ENCODE measurements at places on chromosomes 2 and 18.

- DNase-seq = no peak
Measured at GRCh38 chr2:119240311-119241204, 16.9 kb downstream of the STEAP3 start.

DNA sequence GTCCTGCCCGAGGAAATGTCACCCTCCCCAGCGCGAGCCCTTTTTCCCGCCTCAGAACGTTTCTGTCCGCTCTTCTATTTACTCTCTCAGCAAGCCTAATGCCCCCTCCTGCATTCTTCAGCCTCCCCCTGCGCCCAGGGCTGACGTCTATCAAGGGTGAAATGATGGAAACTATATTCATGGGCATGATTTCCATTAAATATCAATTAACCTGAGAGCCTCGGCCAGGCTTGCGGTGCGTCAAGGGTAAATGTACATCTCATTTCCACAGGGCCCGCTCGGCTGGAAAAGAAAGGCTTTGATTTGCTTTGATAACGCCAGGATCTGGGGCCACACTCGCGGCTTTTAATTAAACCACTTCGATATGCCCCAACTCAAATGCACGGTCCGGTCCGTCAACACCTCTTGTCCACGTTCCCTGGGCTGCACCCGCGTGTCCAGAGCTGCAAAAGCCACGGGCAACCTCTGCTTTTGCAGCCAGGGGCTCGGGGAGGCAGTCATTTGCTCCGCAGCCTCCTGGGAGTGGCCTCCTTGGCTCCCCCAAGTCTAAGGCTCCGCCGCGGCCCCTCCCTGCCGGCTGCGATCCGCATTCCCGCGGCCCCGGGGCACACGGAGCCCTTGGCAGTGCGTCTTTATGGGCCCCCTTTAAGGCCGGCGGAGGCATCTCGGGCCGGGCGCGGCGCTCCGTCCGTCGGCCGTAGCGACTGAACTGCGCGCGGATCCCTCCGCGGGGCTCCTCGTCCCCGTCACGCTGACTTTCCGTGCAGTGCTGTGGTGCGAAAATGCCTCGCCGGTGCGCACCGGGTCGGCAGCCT, at the start of gene HOXD8:
HOXD8 (plus strand) TSS at position 724 of the 815 bp plus-strand sequence. CDS start 662 bp downstream, outside the sequence.
- no peak for DNase-seq

GRCh38 chr2:162840598-162841246, 2.2 kb upstream of the KCNH7 start:
- DNase-seq = no peak

DNA sequence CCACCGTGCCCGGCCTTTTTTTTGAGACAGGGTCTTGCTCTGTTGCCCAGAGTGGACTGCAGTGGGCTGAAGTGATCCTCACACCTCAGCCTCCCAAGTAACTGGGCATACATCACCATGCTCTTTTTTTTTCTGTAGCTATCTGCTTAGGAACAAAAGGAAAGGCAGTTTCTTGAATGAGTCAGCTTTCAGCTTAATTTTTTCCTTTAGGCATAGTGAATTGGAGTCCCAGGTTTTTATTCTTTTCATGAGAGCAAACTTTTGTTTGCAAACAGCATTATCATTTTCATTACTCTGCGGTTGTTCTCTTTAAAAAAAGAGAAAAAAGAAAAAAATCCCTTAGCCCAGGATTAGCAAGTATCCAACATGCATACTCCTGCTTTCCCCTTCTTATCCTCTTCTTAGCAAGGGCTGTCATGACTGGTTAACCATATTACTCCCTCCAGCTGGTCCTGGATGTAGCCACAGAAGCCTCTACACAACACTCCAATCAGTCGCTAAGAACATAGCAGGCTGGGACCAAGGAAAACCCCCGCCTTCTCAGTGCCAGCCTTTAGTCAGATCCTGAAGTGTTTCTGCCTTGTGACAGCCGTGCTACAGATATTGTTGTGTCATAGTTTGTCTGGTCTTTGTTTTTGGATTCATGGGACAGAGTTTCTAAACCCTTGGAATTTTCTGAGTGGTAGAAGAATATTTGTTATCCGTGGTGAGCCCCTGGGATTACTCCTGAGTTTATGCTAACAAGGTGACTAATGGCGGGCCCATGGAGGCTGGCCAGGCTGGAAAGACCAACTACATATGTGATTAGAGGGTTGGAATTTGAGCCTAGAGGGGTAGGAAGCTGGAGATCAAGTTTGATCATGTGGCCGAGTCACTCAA, 23.3 kb upstream of the ST3GAL5 start:
- DNase-seq = no peak

- DNase-seq = no peak
Measured at GRCh38 chr2:156321243-156321904, 11.1 kb downstream of the NR4A2 start.

- no peak for DNase-seq
Measured at GRCh38 chr2:201854221-201854801, 48.0 kb downstream of the CDK15 start.

GRCh38 chr2:132873738-132874137, 203.7 kb upstream of the LYPD1 start:
- no peak for DNase-seq

- no peak for DNase-seq
Measured at GRCh38 chr2:147487286-147487977, 357.4 kb upstream of the ACVR2A start.

- DNase-seq = no peak
Measured at GRCh38 chr2:83595121-83595690, 863.9 kb downstream of the SUCLG1 start.

- no peak for DNase-seq
Measured at GRCh38 chr2:63673865-63674533, 85.2 kb downstream of the MDH1 start.

DNA sequence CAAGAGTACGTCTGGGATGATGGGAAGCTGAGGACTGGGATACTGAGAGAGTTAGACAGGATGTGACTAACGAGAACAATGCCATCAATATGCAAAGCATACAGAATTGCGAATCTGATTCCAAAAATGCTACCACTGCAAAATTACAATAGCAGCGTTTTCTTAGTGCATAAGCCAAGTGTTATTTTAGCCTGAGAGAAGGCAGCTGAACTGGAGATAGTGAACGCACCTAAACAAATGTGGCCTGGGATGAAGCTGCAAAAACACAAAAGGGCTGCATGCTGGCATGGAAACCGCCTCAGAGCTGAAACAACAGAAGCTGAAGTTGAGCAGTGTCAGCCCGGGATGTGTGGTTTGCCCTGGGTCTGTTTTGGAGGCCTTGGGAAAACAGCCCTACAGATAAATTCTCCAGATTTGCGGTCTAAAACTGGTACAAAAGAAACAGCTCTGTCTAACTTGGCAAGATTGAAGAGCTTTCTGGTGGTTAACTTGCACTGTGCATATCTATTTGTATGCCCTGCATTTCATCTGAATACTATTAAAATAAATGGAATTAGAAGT, 45.5 kb downstream of the LYPD6 start:
- no peak for DNase-seq

- no peak for DNase-seq
Measured at GRCh38 chr18:23825496-23825895, 136.2 kb downstream of the LAMA3 start.

DNA sequence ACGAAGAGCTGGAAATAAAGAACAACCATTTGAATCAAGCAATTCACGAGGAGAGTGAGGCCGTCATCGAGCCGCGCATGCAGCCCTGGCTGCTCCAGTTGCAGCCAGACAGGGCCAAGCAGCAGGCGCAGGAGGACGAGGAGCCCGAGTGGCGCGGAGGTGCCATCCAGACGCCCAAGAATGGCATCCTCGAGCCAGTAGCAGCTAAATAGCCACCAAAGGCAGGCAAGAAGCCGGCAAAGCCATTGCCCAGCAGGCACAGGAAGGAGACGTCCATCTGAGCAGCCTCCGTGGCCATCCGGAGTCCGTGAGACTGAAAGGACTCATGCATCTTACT, 8.9 kb upstream of the CHST10 start:
- DNase-seq = no peak

- DNase-seq = no peak
Measured at GRCh38 chr2:159163930-159164329, 122.6 kb downstream of the WDSUB1 start.

- no peak for DNase-seq
Measured at GRCh38 chr2:24824071-24824588, 30.9 kb downstream of the CENPO start.

- DNase-seq = no peak
Measured at GRCh38 chr2:24421668-24422067, 61.3 kb upstream of the ITSN2 start.

DNA sequence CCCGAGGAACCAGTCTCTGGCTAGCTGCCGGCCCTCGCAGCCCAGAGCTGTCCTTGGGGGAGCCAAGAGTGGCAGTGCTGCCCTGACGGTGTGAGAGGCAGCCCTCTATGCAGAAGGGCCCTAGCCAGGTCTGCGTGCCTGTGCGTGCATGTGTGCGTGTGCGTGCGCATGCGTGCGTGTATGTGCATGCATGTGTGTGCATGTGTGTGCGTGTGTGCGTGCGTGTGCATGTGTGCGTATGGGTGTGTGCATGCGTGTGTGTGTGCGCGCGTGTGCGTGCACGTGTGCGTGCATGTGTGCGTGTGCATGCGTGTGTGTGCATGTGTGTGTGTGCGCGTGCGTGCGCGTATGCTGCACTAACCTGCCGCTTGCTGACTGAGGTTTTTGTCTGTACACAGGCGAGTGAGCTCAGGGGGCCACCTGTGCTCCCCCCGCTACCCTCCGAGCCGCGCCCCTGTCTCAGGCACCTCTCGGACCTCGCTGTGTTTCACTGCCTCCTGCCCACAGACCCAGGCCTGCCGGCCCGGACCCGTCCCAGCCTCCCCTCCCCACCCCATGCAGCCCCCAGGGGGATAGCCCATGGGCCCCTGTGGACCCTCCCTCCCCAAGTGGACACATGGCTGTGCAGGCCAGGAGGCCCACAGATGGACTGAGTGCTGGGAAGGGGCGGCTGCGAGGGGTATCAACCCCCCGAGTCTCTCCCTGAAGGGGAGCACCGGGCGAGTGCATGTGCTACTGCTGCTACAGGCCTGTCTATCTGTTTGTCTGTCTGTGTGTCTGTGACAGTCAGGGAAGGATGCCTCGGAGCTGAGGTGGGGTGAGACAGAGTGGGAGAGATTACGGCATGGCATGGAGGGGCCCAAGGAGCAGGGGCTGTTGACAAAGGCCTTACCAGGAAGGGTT, 31.3 kb downstream of the SPEG start:
- DNase-seq = no peak

DNA sequence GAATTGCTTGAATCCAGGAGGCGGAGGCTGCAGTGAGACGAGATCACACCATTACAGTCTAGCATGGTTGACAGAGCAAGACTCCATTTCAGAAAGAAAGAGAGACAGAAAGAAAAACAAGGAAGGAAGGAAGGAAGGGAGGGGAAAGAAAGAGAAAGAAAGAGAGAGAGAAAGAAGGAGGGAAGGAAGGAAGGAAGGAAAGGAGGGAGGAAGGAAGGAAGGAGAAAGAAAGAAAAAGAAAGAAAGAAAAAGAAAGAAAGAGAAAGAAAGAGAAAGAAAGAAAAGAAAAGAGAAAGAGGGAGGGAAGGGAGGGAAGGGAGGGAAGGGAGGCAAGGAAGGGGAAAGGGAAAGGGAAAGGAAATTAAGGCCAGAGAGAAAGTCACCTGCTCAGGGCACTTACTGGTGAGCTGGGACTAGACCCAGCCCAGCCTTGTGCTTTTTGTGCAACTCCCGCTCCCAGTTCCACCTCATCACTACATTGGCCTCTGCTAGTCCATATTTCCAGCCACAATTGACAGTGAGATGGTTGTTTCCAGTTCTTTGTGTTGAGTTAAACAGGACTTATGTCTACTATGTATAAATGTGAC, 35.7 kb downstream of the MOGAT1 start:
- DNase-seq = no peak

GRCh38 chr18:44773640-44774155, 93.0 kb downstream of the SETBP1 start:
- no peak for DNase-seq

GRCh38 chr2:207048416-207048815, 109.1 kb downstream of the CPO start:
- no peak for DNase-seq

DNA sequence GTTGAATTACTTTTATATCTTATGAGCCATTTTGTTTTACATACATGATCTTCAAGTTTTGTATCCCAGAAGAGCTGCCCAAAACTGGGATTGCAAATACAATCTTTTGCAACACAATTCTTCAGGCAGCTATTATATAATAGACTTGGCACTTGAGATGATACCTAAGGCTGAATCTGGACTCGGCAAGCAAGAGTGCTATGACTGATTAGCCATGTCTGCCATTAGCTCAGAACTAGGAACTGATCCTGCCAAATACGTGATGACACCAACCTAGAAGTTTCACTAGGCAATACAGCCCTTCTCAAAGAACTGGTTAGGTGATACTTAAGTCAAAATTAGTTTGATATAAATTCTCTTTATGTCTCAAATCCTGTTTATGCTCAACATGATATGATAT, 619.6 kb downstream of the CPS1 start:
- no peak for DNase-seq

DNA sequence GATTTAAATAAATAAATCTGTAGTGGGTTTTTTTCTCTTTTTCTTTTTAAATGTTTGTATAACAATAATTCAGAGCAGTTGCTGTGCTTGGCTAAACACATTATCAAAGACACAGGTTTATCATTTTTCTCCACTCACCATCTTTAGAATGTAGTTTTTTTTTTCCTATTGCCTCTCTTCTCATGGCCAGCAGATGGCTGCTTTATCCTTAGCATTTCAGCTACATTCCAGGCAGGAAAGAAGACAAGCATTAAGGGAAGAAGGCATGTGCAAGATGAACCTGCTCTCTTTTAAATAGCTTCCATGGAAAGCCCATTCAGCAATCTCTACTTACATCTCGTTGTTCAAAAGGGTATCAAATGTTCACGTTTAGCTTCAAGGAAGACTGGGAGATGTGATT, 42.6 kb downstream of the ARHGAP15 start:
- no peak for DNase-seq

DNA sequence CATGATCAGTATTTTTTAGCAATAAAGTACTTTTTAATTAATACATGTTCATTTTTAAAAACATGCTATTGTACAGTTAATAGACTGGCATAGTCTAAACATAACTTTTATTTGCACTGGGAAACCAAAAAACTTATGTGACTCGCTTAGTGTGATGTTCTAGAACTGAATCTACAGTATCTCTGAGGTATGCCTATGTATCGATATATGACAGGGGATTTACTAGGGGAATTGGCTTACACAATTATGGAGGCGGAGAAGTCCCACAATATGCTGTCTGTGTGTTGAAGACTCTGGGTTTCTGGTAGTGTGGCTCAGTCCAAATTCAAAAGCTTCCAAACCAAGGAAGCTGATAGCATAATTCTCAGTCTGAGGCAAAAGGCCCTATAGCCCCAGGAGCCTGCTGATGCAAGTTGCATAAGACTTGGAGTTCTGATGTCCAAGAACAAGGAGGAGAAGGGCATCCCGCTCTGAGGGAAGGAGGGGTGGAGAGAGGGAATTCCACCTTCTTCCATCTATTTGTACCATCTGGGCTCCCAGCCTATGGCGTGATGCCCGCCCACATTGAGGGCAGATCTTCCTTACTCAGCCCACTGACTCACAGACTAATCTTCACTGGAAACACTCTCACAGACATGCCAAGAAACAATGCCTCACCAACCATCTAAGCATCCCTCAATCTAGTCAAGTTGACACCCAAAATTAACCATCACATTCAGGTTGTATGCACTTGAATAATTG, 27.5 kb downstream of the ZNF638 start:
- DNase-seq = no peak

Measured in stimulated activated CD4-positive, alpha-beta T cell treated with anti-CD3 and anti-CD28 coated beads, Interleukin-15, amount 100 ng/mL, for 1 hour (primary cell).